ENCODE measurements at places on chromosomes 16 and 17.

GRCh38 chr17:27810902-27811557 lies 10.7 kb upstream of the NOS2 start:
- no peak for DNase-seq

- no peak for DNase-seq
Measured at GRCh38 chr17:4574448-4575045, 9.8 kb upstream of the SMTNL2 start.

GRCh38 chr17:4043862-4044261 lies 79.6 kb upstream of the ATP2A3 start:
- peak; percentile 10 for DNase-seq

- peak; percentile 52 for DNase-seq
Measured at GRCh38 chr17:41579484-41580243, 7.0 kb downstream of the KRT14 start.

DNA sequence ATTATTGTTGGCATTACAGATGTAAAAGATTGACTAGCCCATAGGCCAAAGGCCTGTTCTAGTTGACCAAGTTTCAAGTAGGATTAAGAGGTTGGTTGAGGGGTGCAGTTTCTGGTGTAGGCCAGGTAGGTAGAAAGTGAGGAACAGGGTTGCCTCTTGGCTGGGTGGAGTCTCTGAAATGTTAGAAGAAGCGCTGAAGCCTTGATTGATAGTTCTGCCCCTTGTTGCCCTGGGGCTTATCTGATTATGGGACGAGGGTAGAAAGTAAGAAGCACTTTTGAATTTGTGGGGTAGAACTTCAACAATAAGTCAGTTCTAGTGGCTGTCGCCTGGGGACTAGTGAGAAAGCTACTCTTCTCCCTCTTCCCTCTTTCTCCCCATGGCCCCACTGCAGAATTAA lies 6.2 kb downstream of the BCL6B start:
- no peak for DNase-seq

DNA sequence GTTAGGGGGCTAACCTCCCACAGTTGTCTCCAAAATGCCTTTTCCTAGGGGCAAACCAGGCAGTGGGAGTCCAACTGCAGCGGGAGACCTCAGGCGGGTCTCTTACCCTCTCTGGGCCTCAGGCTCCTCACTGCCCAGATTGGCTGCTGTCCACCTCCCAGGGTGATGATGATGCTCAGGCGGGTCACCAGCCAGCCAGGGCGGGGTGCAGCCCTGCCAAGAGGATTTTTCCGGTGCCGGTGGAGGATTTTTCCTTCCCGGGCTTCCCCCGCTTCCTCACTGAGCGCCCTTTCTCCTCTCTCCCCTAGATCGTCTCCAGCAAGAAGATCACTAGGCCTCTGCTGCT lies 22.8 kb downstream of the CPNE2 start:
- no peak for DNase-seq

DNA sequence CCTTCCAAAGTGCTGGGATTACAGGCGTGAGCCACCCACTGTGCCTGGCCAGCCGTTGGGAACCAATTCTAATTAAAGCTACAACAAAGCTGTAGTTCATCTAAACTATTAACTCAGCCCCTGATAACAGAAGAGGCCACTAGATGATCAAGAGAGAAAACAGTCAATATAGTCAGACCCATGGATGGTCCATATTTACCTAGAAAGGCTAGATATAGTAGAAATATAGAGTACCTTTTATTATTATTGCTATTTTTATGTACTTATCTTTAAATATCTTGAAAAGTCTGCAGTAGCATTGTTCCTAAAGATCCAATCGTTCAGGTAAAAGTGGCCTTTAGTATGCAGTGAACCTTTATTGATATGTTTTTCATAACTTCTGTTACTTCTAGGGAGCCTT lies 43.2 kb downstream of the RNF213 start:
- DNase-seq, result no peak

DNA sequence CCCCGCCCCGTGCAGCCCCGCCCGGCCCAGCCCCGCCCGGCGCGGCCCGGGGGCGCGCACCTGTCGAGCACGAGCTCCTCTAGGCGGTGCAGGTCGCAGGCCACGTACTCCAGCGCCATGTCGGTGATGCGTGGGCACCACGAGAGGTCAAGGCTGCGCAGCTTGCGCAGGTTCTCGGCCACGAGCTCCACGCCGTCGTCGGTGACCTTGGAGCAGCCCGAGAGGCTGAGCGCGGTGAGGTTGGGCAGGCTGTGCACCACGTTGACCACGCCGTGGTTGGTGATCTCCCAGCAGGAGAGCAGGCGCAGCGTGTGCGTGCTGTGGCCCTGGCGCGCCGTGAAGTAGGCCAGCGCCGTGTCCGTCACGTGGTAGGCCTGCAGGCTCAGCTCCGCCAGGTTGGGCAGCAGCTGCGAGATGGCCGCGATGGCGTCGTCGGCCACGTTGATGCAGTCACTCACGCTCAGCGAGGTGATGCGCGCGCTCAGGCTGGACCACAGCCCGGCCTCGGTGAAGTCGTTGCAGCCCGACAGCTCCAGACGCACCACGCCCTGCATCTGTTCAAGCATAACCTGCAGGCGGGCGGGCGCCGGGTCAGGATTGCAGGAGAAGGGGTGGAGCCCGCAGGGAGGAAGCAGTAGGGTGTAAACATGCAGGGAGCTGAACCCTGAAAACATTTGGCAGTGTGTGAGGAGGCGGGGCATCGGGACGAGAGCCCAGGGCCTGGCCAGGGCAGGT lies 5.3 kb upstream of the WDR24 start:
- DNase-seq, result peak; percentile 54

DNA sequence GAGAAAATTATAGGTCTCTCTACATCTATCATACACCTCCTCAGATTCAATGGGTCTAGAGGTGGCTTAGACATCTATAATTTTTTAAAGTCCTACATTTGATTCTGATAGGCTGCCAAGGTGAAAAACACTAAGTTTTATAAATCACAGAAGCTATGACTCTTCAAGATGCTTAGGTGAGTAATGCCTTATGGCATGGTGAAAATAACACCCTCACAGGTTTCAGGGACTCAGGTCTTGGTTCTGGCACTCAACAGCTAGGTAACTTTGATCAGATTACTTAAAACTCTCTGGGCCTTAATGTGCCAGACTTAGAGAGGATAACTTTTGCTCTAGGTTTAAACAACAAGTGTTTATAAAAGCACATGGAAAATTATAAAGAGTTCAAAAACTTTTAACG lies 2.0 kb upstream of the COX10 start:
- DNase-seq, result no peak

- DNase-seq, result no peak
Measured at GRCh38 chr17:79624718-79625478, 14.0 kb upstream of the RBFOX3 start.

DNA sequence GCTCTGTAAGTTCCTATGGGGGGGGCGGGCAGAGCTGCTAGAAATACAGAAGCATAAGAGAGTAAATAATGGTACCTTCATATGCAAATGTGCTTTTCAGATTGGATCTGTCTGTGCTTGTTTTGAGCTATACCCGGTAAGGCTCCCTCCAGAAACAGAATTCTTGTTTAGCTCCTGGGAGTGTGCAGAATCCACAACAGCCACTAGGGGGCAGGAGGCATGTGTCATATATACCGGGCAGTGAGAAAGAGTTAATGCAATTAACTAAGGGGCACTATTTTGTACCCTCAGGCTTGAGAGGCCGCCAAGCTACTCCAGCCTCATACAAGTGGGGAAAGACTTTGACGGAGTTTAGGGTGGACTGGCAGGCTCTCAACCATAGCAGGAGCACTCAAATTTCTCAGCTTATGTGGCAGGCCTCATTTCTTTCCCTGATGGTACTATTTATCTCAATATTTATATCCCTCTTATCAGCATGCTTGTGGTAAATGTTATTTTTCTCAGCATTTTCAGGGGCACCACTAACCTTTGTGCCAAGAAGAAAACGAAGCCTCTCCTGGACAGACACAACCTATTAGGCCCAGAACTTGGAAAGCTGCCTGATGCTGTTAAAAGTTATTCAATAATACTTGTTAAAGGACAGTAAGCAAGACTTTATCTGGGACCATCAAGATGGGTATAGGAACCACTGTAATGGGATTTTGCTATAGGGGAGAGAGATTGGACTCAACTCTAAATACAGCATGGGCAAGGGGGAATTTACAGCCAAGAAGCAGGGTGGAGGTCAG lies 10.7 kb upstream of the CENPV start:
- peak; percentile 49 for DNase-seq

GRCh38 chr16:67177743-67178699 lies 5.7 kb downstream of the MATCAP1 start:
- DNase-seq, result no peak

DNA sequence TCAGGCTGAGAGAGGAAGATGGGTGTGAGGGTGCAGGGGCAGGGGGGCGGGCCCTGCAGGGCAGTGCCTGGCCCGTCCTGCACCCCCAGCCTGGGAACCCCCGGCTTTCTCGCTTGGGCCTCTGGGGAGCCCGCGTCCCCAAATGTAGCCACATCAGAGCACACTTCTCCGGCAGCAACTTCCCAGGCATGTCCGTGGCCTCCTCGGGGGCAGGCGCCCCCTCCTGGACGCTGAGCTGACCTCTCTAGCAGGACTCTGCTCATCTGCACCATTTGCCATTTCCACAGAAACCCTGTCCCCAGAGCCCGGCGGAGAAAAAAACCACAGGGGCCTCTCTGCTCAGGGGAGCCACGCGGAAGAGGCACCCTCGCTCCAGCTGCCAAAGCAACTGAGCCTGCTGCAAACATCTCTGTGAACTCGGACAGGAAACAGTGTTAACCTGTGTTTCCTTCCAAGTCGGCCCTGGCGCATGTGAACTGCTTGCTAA lies 63.4 kb downstream of the KLHDC4 start:
- no peak for DNase-seq

GRCh38 chr17:82161216-82161615 lies 51.4 kb downstream of the CCDC57 start:
- DNase-seq, result no peak

DNA sequence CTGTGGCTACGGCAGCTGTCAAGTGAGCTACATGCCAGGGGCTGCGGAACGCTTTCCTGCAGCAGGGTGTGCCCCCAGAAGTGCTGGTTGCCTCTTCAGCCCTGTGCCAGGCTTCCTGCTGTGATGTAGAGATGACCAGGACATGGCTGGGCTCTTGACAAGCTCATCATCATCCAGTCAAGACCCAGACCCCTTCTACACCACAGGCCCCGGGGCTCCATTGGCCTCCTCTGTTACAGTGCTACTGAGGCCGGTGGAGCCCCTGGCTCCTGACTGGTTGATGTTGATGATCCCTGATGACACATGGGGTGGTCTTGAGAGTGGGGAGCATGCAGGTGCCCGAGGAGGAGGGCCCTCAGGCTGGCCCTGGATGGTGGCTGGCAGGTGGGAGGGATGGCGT lies 50.1 kb downstream of the B9D1 start:
- no peak for DNase-seq

GRCh38 chr16:85680352-85680944 lies 8.3 kb downstream of the GINS2 start:
- DNase-seq, result no peak

- no peak for DNase-seq
Measured at GRCh38 chr16:30747331-30747730, 894 bp upstream of the PHKG2 start.

DNA sequence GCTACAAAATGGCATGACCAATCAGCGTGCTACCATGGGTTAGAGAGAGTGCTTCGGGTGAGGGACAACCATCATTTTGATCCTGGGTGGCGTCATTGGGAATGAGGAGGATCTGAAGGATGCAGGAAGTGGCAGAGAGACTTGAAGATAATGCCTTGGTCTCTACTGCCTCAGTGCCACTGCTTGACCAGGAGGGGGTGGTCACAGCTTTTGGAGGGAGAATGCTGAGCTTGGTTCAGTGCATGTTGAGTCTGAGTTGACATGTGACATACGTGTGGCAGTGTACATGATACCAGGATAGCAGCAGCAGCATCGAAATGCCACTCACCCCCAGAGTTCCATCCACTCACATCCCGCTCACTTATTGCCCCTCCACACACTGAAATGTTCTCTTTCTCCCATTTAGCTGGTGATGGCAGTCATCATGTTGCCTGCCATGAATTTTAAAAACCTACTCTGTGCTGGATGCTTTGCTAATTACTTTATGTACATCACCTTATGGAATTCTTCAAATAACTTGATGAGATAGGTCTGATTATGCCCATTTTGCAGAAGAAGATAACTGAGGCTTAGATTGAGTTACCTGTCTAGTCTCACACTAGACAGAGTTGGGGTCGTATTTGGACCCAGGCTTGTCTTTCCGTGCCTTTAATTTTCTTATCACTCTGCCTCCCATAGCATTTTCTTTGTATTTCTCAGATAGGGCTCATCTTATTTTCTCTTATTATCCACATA lies 36.7 kb downstream of the ARSG start:
- no peak for DNase-seq

GRCh38 chr17:40606548-40607353 lies 40.9 kb downstream of the SMARCE1 start:
- no peak for DNase-seq

DNA sequence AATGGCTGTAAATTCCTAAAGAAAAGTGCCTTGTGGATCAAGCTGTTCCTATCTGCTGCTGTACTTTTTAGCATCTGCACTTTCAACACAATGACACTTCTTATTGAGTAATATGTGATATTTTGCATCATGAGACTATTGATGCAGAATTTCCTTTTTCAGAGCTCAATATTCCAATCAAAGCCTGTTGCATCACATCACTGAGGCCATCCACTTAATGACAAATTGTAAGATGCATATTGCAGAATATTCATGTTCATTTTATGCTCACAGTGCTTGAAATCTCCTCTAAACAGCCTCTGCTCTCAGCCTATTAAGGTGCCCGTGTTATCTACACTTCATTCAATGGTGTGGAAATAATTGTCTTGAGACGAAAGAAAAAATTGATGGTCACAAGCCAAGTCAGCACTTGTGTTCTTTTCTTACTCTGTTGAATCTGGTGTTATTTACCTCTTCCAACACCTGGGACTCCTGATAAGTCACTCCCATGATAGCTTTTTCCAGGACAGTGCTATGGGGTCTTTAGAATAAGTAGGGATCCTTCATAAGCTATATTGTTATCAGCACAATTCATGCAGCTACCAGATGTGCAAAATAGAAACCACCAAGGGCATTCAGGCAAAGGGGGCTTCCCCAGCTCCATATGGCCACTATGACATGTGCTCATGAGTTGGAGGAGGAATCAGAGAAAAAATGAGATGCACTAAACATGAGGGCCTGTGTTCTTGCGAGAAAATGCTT lies 9.3 kb upstream of the SKAP1 start:
- DNase-seq, result no peak

All from stimulated activated CD4-positive, alpha-beta T cell treated with anti-CD3 and anti-CD28 coated beads, TNF-alpha, amount 100 ng/mL, for 1 hour (primary cell).